Inflammatory macrophage (primary cell): ENCODE measurements at places on chromosomes 4 and X.

DNA sequence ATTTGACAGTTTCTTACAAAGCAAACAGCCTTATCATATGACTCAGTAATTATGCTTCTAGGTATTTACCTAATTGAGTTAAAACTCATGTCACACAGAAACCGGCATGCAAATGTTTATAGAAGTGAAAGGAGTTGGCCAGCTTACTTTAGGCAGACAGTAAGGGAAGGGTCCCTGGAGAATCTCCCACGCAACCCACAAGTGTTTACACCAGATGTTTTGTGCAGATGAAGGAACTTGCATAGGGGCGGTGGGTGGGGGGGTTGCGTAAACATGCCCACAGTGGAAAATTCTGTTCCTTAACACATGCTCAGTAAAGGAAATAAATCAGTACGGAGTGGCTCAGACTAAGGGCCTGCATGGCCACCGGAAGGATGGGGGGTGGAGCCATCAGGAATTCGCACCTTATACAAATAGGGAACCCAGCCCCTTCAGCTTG is 330.5 kb upstream of the AADAT start:
- DNase-seq: no peak

DNA sequence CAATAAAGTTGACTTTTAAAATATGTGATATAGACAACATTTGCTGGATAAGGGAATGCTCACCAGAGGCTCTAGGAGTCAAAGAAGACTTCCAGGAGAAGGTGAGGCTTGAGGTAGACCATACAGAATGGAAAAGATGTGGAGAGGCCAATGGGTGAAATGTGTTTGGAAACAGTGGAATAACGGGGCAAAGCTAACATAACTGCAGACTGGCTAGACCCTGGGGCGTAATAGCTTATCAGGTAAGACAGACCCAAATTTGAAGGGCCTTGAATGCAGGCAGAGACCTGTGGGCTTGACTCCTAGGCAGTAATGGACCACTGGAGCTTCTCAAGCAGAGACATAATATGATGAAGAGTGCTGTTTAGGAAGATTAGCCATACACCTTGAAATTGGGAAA is 25.4 kb downstream of the GPC3 start:
- no peak for DNase-seq

DNA sequence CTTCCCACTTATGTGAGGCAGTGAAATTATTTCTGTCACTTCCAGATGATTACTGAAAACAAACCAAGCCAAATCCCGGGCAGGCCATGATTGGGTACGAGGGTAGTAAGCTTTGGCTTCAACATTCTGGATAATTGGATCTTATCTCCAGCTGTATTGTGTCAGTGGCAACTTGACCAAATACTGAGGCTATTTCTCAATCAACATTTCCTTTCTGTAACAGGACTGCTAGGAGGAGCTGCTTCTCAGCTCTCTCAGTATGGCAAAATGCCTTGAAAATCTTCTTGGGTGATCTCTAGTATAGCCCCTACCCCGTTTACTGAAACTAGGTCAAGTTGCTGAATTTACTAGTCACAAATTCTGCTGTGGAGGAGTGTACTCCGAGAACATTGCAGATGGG is 169.3 kb upstream of the FRMPD4 start:
- DNase-seq: no peak

GRCh38 chrX:43165343-43165920 is 387.5 kb upstream of the PPP1R2C start:
- no peak for DNase-seq

- no peak for DNase-seq
Measured at GRCh38 chr4:99960648-99961047, 10.6 kb upstream of the H2AZ1 start.

- no peak for DNase-seq
Measured at GRCh38 chr4:119526786-119527550, 101.6 kb downstream of the PDE5A start.

- DNase-seq: peak; percentile 35
Measured at GRCh38 chr4:53039741-53040458, 177.8 kb downstream of the RASL11B start.

DNA sequence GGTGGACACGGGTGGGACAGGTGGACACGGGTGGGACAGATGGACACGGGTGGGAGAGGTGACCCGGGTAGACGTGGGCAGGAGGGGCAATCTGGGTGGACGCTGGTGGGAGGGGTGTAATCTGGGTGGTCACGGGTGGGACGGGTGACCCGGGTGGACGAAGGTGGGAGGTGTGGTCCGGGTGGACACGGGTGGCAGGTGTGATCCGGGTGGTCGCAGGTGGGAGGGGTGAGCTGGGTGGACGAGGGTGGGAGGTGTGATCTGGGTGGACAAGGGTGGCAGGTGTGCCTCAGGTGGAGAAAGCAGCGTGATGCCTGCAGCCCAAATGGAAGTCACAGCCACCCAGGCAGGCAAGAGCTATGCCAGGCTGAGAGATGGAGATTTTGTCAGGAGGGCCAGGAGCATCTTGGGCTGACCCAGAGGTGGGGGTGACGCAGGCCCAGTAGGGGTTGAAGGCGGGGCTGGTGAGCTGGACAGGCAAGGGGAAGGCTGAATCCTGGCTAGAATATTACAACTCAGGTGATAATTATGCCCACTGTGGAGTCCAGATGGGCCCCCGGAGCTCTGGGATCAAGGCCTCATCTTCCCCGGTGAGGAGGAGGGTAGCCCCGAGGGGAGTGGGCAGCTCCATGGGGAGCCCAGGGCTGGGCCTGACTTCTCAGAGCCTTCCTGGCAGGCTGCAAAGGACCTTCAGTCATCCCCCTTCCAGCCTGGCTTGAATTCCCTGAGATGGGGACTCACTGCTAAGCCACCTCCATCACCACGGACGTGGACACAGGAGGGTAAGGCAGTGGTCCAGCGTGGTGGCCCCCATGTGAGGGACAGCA is 100.0 kb downstream of the ADRA2C start:
- DNase-seq: no peak

- no peak for DNase-seq
Measured at GRCh38 chr4:112361181-112361791, 64.1 kb downstream of the ALPK1 start.

GRCh38 chr4:89482926-89483595 is 175.5 kb upstream of the GPRIN3 start:
- no peak for DNase-seq

DNA sequence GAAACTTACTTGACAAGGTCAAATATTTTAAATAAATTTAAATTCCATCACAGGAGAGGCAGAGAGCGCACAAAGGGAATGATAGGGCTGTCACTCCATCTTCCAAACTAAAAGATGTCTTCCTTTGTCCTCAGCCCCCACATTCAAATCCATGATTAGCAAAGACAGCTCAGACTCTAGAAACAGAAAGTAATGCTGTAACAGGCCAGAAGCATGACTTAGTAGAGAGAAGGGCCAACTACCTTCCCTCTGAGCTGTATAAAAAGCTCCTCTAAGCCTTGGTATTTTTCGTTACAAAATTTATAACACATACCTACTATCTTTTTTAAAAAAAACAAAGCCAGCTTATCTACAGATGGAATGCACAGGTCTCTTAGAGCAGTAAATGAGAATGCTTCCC is 207.4 kb downstream of the MAPK10 start:
- DNase-seq: no peak

- DNase-seq: peak; percentile 30
Measured at GRCh38 chr4:54228056-54228527, 1.0 kb upstream of the PDGFRA start.

- DNase-seq: no peak
Measured at GRCh38 chr4:6020613-6021012, 2.4 kb upstream of the C4orf50 start.

- DNase-seq: peak; percentile 23
Measured at GRCh38 chrX:72245461-72246089, 6.7 kb upstream of the ERCC6L start.

DNA sequence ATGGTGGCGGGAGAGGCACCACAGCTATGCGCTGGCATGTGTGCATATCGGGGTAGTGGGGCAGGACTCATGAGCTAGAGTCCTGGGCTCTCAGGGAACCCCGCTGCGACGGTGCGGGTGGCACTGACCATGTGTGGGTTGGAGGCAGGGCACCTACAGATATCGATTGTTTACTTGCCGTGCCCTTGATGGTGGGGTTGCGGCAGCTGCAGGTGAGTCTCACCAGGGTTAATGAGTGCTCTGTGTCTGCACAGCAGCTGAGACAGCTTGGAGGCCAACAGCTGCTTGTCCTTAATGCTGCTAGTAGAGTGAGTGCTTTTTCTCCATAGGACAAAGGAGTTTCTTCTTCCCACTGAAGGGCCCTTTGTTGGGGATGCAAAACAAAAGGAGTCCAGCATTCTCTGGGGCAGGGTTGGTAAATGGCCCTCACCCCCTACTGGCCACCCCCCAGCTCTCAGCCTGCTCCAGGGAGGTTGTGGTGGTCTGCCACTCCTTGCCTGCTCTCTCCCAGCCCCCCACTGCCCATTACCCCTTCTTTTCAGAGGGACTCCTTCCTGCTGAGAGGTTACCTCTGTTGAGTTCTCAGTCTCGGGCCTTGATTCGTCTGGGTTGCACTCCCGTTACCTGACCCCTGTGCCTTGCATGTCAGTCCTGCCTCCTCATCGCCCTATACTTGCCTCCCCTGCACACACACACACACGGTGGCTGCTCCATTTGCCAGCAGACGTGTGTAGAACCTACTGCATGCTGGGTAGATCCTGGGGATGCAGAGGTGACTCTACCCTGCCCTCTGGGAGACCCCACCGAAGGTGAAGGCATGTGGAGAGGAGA is 52.8 kb downstream of the TBC1D14 start:
- no peak for DNase-seq

DNA sequence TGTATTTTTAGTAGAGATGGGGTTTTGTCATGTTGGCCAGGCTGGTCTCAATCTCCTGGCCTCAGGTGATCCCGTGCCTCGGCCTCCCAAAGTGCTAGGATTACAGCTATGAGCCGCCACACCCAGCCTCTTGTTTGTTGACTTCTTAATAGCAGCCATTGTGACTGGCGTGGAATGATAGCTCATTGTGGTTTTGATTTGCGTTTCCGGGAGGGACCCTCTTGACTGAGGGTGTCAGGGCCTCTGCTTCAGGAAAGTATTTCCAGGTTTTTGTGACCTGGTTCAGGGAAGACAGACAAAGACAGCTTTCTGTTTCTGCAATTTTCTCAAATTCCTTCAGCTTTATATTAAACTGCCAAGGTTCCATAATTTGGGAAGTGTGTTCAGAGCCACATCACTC is 15.1 kb downstream of the CSF2RA start:
- no peak for DNase-seq

DNA sequence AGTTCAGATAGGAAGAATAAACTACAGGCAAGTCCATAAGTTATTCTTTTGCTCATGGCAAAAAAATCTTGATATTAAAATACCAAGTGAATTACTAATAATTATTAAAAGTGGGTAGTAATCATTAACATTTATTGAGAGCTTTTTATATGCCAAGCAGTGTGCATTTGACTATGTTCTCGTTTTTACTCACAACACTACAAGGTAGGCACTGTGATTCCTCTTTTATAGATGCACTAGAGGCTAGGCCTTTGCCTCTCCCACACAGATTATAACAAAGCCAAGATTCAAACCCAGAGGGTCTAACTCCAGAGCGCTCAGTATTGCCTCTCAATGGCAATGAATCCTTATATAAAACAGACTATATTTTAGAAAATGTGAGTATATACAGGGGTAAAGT is 254.2 kb downstream of the NAF1 start:
- DNase-seq: no peak

DNA sequence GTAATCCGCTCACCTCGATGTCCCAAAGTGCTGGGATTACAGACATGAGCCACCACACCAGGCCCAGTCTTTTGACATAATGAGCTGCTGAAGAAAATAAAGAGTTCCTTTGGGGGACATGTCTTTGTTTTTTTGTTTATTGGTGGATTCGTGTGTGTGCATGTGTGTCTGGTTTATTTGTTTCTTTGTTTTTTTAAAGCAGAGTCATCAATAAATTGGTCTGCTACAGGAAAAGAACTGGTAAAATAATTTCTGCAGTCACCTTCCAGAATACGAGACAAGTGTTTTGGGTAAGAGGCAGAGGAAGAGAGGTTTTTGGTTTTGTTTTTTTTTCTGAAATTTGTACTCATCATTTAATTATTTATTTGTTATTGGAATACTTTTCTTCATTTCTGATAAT is 51.5 kb upstream of the PPP3CA start:
- no peak for DNase-seq

DNA sequence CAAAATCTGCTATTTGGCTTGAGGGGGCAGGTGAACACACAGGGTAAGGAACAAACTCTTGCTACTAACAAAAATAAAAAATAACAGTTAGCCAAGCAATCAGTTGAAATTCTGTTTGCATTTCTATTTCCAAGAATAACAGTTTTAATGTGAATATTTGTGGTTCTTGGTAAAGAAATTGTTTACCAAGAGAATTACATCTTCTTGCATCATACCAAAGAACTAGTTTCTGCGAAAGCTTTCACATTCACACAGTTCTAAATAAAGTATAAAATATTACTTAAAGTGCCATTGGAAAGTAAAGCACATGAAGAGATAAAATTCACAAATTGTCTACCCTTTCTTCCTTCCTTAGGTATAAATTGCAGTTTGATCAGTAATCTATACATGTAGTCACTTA is 54.4 kb downstream of the KLHL4 start:
- DNase-seq: no peak

GRCh38 chr4:69896530-69897116 is 34.2 kb upstream of the CSN1S1 start:
- DNase-seq: no peak

GRCh38 chr4:81120055-81120454 is 89.5 kb downstream of the BMP3 start:
- peak; percentile 7 for DNase-seq

- no peak for DNase-seq
Measured at GRCh38 chr4:173547889-173548288, 17.9 kb upstream of the HAND2 start.

DNA sequence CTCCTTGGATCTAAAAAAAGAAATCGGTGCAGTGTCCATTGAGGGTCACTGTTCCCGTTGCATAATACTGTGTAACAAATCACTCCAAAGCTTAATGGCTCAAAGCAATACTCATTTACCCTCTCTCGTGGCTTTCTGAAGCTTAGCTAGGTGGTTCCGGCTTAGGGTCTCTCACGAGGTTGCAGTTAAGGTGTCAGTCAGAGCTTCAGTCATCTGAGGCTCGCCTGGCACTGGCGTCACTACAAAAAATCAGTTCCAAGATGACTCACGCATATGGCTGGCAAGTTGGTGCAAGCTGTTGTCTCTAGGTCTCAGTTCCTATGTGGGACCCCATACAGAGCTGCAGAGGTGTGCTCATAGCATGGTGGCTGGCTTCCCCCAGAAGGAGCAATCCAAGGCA is 91.0 kb downstream of the BEND2 start:
- no peak for DNase-seq

DNA sequence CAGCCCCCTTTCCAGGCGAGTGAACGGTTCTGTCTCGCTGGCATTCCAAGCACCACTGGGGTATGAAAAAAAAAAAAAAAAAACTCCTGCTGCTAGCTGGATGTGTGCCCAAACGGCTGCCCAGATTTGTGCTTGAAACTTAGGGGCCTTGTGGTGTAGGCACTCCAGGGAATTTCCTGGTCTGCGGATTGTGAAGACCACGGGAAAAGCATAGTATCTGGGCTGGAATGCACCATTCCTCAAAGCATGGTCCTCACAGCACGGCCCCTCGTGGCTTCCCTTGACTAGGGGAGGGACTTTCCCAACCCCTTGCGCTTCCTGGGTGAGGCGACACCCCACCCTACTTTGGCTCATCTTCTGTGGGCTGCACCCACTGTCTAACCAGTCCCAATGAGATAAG is 516.8 kb upstream of the FAM241A start:
- no peak for DNase-seq

- no peak for DNase-seq
Measured at GRCh38 chrX:14915596-14915995, 42.4 kb downstream of the MOSPD2 start.
